ENCODE measurements at places on chromosomes 12 and 14.

- no peak for DNase-seq
These were observed 43.9 kb downstream of the IL31 start for GRCh38 chr12:122130150-122130549.

- no peak for DNase-seq
These were observed 53.8 kb downstream of the SFSWAP start for GRCh38 chr12:131764738-131765137.

DNA sequence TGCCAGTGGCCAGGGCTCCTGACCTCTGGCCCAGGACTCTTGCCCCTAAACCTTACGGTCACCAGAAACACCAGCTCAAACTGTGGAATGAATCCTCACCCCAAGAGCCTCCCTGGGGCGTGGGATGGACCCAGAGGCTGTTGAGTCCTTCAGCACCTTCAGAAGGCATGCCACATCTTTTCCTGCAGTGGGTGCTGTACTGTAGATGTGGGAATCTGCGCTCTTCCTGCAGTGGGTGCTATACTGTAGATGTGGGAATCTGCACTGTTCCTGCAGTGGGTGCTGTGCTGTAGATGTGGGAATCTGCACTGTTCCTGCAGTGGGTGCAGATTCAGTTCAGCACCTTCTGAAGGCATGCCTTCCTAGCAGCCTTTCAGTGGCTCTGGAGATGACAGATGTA lies 1.2 kb downstream of the KRT82 start:
- no peak for DNase-seq

- no peak for DNase-seq
These were observed 112.3 kb downstream of the TTC6 start for GRCh38 chr14:37707716-37708115.

DNA sequence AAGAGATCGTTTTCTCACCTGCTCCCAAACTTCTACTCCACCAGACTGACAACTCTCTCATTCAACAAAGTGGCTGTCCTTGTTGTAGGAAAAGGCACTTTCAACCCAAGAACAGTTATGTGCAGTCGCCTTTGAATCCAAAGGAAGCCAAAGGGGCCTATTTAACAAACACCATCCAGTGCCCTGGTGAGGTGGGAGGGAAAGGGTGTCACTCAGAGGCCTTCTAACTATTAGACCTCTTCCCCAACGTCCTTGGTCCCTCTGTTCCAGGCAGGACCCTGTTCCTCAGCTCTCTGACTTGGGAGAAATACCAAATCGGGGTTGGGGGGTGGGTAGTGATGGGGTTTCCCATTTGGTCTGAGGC lies 3.2 kb downstream of the SIX4 start:
- DNase-seq, result no peak

DNA sequence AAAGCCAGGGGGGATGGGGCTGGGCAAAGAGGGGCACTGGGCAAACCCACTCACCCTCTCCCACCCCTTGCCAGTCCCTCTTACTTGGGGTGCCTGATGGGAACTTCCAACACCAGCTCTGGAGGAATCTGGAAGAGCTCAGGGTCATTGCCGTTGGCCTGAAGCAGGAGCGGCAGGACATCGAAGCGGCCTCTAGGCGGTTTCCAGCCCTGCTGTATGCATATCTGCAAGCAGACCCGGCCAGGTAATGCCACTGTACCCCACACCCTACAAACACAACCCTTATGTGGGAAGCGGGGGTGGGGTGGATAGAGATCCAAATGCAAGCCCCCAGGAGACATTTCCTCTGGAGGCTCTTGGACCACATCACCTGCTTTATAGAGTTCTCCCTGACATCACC lies 83.6 kb downstream of the NOS1 start:
- no peak for DNase-seq

DNA sequence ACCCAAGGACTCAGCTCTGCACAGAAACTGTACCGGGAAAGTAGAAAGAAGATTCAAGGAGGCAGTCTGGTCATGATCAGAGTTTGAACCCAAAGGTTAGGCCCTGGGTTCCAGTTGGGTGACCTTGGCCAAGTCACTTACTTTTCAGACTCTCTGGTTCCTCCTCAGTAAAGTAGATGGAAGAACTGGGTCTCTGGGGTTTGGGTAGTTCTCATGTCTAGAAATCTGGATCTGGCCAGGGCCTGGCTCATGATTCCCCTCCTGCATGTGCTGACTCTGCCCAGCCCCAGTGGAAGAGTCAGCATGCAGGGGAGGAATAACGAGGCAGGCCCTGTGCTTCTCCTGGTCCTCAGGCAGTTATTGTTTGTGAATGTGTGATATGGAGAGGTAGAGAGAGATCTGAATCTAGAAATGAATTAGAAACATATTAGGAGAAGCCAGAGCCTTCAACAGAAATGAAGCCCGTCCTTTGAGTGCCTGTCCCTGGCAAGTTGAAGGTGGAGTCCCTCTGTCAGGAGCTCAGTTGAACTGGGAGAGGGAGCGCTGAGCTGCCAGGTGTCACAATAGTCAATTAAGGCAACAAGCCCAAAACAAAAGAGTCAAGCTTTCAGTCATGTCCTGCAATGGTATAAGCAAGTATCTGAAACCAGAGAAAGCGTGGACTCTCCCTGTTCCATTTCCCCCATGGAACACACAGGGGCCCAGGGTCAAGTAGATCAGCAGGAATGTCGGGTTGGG lies 131.3 kb upstream of the HIF1A start:
- DNase-seq, result no peak

DNA sequence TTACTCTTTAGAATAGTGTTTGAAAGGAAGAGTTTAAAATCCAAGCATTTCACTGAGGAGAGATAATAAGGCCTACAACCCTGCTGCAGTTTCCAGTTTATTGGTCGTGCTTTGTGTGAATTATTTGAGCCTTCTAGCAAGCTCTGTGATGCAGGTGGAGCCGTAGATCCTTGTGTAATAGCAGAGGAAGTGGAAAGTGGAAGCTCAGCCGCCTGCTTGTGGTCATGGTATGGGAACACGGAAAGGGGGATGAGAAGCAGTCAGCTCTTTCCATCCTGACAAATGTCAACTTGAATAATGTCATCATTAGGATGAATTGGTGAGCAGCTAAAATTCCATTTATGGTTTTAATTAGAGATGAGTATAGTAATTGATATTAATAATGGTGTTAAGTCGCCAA lies 29.1 kb downstream of the SYNE2 start:
- no peak for DNase-seq

DNA sequence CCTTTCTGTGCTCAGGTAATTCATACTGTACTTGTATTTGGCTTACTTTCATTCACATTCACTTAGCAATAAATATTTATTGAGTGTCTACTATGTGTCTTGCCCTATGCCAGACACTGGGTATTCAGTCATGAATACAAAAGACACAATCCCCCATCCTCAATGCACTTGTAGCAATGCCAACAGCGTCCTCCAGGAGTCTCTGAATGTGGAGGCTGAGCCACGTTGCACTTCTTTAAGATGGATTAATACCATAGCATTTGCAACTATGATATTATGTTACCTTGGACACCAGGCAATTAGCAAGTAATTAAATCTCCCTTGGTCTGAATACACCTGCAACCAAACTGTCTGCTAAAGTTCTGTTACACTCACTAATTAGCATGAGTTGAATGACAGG lies 58.8 kb downstream of the OTX2 start:
- DNase-seq, result no peak

DNA sequence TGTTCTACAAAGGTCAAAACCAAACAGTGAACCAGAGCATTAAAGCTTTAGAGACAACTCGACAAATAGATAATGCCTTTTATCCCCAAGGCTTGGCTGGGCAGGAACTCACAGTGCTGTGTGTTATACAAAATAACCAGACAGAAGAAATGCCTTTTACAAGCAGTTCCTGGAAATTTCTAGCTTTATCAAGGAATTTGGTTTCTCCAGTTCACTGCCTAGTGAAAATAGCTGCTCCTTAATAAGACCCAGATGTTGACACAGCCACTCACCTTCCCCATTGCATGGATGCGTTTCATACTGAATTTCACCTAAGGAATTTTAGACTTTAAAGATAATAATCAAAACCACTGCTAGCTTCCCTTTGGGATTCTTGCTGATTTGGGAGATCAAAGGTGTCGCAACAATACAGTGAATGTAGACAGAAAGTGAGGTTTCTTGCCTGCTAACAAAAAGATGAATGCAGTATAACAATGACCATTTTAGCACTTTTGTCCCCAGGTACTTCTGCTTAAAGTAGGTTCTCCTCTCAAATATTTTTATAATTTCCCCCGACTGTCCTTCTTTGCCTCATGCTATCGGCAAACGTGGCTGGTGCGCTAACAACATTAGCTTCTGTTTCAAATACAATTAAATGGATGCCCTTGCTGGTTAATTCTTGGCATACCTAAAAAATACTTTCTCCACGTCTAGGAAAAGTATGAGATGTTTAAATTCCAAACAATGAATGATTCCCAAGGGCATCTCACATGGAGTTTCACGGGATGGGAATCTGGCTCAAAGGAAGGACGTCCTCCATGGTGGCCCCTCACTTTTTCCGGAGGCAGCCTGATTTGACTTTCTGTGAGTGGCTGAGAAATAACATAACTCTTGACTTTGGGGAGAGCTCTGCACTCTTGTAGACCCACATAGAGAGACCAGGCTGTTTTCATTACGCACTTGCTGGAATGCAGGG lies 162.4 kb downstream of the C12orf75 start:
- no peak for DNase-seq

DNA sequence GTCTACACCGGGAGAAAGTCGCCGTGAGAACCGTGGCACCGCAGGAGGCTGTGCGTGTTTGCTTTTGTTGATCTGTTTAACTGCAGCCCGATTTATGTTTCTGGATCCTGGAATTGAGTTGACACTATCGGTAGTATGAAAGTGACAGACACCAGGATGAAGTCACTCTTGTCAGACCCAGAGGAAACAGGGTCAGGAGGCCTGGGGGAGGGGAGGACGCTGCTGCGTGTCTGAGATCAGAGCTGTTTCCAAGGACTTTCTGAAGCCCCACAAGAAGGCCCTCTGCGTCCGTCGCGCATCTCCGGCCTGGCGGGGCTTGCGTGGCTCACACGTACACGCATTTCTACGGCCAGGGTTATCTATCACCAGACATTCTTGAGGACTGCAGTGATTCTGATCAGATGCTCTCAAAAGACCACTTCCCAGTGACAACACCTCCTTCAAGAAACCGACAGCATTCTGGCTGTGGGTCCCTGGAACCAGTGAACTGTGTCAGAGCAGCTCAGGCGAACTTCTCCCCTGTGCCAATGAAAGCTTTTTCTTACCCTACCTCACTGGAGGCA lies 263.4 kb downstream of the ADGRD1 start:
- no peak for DNase-seq

DNA sequence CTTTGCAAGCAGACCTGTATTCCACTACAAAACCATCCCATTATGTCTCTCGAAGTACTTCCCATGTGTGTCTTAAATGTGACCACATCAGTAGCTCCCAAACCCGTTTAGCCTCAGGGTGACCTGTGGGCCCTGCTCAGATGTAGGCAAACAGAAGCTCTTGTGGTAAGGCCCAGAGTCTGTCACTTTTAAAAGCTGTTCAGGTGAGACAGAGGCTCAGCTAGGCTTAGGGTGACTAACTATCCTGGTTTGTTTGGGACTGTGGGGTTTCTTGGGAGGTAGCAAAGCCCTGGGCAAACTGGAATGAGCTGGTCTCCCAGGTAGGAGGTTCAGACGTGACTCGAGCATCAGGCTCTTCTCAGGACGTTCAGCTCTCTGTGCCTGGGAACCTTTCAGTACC lies 64.5 kb upstream of the VASH1 start:
- DNase-seq, result no peak

DNA sequence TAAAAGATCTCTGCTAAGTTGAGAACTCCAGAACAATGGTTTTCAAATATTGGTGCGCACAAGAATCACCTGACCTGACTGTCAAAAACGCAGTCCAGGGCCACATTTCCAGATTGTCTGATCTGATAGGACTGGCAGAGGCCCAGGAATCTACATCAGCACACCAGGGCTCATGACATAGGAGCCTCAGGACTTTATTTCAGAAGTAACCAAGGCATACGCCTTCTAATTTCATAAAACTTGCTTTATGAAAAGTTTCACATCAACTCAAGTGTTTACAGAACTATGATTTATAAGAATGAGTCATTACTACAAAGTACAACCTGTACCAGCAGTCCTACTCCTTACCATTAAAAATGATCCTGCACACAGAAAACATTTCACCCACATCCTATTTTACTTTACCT lies 47.7 kb upstream of the PTPRO start:
- no peak for DNase-seq

GRCh38 chr14:20429801-20430669 lies 5.9 kb downstream of the KLHL33 start:
- DNase-seq, result no peak

DNA sequence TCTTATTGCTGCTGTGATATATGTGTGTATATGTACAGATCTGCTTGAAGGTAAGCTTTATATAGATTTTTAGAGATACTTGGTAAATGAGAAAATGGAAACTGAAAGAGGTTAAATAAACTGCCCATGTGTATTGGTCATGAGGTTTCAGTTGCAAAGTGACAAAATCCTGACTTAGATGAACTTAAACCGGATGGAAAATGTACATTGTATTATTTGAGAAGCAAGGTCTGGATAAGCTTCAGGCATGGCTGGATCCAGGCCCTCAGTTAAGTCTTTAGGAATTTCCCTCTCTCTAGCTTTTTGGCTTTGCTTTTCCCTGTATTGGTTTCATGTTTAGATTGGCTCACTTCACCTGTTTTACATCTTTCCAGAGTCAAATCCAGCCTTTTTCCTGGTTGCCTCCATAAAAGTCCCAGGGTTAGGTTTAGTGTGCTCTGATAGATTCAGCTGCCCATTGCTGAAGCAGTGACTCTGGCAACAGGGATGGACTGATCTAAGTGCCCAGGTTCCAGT lies 21.0 kb upstream of the MAP1LC3B2 start:
- no peak for DNase-seq

DNA sequence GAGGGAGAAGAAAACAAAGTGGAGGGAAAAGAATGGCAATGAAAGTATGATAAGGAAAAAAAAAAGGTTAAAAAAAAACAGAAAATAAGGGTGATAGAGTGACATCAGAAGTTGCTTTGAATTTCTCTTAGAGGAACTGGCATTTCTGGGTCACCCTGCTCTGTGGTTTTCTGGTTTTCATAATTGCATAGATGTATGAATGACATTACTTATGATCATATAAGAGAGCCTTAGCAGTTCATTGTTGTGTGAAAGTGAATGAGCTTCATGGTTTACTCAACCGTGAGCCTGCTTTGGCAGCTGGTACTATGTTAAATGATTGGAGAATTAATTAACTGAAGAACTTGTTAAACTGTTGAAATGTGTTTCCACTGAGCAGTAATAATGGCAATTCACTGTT lies 336.4 kb upstream of the FBXO33 start:
- no peak for DNase-seq

Measured in CD4-positive, alpha-beta T cell treated with Interleukin-17A for 1 hour (primary cell).